ENCODE measurements at places on chromosomes 3 and 15.
A peak's percentile ranks its signal among the peaks of the same experiment; 100 is the strongest.

GRCh38 chr3:21644268-21644667 lies 106.7 kb downstream of the ZNF385D start:
- DNase-seq = no peak

- DNase-seq = peak; percentile 53
These were observed 26.3 kb upstream of the TIPARP start for GRCh38 chr3:156648086-156648485.

DNA sequence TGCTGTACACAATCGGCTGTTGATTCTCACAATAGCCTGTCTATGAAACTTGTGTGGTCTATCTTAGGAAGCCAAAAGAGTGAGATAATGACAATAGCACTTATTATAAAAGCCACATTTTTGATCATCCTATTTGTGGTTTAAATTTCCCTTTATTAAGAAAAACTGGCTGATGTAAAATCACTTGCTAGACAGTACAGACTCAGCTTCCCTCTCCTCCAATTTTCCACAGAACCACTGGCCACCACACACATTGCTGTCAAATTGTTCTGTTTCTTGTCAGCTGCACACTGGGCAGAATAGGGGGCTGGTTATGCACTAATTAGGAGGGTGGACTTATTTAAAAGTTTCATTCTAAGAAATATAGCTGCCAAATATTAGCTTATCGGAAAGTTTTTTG lies 425.9 kb downstream of the EPHA3 start:
- DNase-seq = no peak

GRCh38 chr3:15932348-15933300 lies 134.8 kb upstream of the ANKRD28 start:
- DNase-seq = no peak

GRCh38 chr15:64503197-64503596 lies 42.8 kb downstream of the ZNF609 start:
- peak; percentile 51 for DNase-seq

- no peak for DNase-seq
These were observed 3.8 kb downstream of the DCBLD2 start for GRCh38 chr3:98897701-98898100.

DNA sequence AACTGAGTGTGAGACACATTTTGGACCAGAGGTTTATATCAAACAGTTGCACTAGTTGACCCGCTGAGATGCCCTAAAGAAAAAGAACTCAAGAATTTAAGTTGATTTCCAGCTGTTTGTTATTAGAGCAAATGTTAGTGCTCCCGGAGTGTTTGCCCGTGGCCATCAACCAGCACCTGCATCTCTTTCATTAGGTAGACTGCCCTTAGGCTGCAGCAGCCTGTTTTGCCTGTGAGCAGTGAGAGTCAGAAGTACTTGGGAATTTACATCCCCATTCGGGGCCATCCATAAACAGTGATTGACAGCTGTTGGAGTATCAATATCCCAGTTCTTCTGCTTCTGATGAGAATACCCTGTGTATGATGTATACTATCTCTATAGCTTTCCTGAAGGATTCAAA lies 492.6 kb downstream of the RBMS3 start:
- no peak for DNase-seq

GRCh38 chr3:58540176-58540858 lies 3.3 kb upstream of the ACOX2 start:
- no peak for DNase-seq

DNA sequence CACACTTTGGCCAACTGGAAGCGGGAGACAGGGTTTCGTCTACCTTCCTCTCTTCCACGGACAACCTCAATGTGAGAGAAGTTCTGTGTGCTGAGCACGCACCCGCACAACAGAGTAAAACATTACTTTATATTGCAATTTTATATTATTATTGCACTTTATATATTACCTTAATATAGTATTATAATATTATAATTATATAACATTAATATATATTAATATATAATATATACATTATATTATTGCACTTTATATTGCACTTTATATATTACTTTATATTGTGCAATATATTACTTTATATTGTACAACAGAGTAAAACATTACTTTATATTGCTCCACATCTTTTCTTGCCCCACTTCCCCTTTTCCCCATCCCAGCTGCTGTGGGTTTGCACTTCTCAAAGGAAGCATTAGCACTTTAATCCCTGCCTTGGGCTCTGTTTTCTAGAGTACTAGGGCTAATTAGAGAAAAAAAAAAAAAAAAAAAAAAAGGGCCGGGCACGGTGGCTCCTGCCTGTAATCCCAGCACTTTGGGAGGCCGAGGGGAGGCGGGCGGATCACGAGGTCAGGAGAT lies 76.4 kb upstream of the SLC4A7 start:
- no peak for DNase-seq

DNA sequence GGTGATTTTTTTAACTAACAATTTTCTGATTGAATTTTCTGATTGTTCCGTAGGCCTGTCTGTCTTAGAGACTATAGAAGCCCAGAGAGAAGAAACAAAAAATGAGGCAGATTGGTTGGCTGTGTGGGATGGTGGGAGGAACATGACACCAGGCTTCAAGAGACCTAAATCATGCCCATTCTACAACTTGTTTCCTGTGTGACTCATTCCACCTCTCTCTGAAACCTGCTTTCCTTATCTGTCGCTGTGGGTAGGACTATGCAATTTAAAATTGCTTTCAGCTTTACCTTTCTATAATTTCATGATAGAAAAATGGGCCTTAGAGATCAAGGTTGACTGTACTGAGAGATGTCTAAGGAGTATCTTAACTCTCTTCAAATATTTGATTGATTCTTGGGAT lies 44.5 kb downstream of the OXNAD1 start:
- peak; percentile 46 for DNase-seq

DNA sequence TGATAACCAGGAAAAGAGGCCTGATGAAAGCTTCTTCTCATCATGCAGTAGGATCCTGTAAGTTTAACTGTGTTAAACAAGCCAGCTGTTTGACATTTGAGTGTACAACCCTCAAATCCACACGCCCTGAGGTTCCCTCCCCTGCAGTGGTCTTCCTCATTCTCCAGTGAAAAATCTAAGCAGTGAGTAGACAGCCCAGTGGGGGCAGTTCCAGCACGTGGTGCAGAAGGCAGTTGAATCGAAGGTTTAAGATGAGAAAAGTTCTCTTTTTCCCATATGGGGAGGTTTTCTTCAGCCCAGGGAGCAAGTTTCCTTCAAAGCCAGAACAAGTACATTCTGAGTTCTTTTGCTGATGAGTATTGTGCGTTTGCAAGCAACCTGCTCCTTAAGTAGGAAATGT lies 174.5 kb downstream of the NR2F2 start:
- DNase-seq = no peak

- no peak for DNase-seq
These were observed 20.8 kb downstream of the MORF4L1 start for GRCh38 chr15:78893538-78893937.

GRCh38 chr15:65329288-65329983 lies 25.0 kb downstream of the RNU5B-1 start:
- no peak for DNase-seq

GRCh38 chr3:99126316-99126715 lies 224.8 kb upstream of the DCBLD2 start:
- DNase-seq = peak; percentile 22

- DNase-seq = no peak
These were observed 33.4 kb downstream of the APBA2 start for GRCh38 chr15:28919201-28919635.

DNA sequence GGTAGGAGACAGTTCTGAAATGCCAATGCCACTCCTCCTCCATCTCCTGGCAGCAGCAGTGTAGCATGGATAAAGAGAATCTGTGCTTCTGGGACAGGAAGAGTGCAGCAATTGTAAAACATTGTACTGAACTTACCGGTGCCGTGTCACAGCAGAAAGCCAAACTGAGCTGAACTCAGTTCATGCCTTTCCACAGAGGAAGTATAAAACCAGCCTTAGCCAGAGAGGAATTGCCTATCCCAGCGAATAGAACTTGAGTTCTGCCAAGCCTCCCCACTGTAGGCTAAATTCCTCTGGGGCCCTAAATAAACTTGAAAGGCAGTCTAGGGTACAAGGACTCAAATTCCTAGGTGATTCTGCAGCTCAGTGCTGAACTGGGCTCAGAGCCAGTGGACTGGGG lies 148.8 kb downstream of the SLC9A9 start:
- no peak for DNase-seq

GRCh38 chr3:27596334-27596841 lies 112.2 kb upstream of the SLC4A7 start:
- DNase-seq = peak; percentile 22

DNA sequence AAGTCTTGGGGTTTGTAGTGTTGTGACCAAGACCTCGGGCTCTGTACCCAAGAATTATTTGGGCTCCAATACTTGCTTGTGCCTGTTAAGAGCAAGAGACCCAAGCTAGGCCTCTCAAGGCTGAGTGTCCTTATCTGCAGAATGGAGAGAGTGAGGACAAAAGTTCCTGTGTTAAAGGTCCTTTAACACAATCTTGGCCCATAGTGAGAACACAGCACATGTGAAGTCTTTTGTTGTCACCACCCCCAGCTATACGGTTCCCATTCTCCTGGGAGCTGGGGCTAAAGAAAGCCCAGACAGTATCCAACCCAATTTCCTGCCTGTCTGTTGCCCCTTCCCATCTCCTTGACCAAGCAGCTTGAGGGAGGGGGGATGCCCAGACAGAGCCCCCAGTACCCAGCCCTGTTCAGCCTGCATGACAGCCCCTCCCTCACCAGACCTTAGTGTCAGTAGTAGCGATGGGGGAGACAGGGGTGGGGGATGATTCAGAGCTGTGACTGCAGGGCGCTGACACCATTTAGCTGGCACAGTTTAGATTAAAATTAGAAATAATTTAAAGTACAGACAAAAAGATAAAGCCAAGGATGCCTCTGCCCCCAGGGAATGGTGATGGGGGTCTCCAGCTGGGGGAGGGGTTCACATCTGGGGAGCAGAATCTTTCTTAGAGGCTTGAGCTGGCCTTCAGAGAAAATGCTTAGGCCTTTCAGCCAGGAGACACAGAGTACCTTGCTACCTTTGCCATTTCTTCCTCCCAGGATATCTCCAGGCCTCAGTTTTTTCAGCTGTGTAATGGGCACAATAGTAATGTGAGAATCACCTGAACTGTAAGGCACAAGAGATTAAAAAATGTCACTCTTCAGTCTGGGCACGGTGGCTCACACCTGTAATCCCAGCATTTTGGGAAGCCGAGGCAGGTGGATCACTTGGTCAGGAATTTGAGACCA lies 2.7 kb downstream of the PRKCD start:
- DNase-seq = no peak

GRCh38 chr3:115800489-115801075 lies 177.3 kb downstream of the GAP43 start:
- peak; percentile 23 for DNase-seq

- DNase-seq = peak; percentile 14
These were observed 43.0 kb downstream of the RAD54L2 start for GRCh38 chr3:51581524-51581923.

DNA sequence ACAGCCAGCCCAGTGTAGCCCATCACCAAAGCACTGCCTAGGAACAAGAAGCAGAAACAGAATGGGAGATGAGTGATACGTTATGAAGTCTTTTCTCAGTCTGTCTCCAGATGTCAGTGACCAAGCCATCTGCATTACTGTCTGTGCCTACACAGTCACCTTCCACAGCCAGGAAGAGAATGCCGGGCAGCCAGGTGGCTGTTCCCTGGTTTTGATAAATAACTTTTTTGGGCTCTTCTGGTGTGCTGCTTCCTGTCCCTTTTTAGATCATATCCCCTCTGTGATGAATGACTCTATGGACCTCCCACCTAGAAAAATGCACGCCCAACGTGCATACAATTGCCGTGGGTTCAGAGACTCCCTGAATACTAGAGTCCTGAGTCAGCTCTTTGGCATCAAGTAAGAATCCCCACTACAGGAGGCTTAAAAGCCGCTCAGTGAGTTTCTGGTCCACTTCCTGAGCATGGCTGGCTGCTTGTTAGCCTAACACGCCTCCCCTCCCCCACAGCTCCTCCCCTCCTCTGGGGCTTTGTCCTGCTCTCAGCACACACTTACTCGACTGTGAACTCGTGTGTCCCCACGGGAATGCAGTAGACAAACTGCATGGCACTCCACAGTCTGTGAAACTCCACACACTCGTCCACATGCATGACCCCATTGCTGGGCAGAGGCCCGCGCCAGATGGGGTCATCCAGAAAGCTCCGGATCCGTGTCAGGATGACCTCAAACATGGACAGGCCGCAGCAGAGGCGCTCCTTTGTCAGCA lies 34.7 kb downstream of the NIPA2 start:
- DNase-seq = peak; percentile 82

DNA sequence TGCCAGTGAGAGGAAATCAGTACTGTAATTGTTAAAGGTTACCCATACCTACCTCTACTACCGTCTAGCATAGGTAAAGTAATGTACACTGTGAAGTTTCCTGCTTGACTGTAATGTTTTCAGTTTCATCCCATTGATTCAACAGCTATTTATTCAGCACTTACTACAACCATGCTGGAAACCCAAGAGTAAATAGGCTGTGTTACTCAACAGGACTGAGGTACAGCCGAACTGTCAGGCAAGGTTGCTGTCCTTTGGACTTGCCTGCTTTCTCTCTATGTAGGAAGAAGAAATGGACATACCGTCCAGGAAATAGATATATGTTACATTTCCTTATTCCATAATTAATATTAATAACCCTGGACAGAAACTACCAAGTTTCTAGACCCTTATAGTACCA lies 265.5 kb downstream of the NR2F2 start:
- no peak for DNase-seq

DNA sequence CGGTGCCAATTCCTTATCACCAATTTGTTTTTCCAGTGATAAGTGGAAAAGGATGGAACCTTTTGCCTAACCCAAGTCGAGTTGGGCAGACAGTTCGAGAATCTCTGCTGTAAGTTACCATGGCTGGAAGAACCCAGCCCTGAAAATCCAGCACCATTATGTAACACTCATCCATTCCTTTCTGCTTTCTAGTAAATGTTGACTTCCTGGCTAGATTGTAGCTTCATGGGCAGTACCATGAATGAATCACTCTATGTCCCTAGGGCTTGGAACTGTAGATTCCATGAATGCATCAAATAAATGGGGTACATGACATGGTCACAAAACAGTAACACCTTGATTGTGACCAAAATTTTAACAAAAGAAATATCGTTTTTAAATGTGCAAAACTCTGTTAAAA lies 14.0 kb downstream of the CHCHD4 start:
- DNase-seq = no peak

- no peak for DNase-seq
These were observed 30.9 kb downstream of the ZBTB38 start for GRCh38 chr3:141399200-141399599.

DNA sequence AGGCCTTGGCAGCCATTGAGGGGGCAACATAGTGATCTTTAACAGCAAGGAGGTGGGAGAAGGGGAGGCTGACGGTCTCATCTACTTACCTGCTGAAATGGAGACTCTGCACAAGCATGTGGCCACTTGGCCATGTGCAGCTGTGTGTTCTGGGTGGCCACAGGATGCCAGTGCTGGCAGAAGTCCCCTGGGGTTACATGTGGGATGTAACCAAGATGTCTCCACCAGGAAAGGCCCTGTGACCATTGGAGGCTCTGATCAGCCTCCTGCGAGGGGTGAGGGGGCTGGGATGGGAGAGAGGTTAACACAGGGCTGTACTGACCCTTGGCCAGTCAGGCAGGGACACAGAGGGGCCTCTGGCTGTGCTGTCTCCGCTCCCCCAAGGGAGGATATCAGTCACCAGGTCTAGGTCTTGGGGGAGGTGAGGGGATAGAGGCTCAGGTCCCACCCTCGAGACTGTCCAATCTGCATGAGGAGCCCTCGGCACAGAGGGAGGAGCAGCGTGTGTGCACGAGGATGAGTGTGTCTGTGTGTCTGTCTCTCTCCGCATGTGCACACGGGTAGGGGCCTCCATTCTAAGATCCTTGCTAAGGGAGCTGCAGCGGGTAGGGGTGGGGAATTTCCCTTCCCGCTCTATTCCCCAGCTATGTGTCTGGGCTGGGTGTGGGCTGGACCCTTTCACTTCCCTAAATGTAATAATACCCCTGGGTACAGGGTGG lies 19.5 kb downstream of the PRKCD start:
- DNase-seq = no peak

- DNase-seq = no peak
These were observed 107.1 kb downstream of the ZMAT3 start for GRCh38 chr3:178964551-178964950.

All from brain microvascular endothelial cell (primary cell).